ENCODE measurements at places on chromosomes 16 and 17.

GRCh38 chr17:74857191-74857590 lies 2.5 kb downstream of the GRIN2C start:
- no peak for DNase-seq

DNA sequence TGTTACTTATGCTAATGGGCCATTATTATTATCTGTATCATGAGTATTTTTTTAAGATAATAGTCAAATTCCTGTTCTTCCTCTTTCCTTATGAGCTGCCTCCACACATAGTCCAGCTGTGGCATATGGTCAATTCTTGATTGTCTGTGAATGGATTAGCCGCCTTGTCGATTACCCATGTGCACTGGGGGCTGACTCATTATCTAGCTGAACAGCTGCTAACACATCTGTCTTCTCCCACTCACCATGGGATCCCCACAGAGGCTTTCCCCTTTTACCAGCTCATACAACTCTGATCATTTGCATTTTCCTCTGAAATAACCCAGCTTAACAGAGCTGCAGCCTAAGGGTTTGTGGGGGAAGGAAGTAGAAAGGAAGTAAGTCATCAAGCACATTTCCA lies 915.0 kb downstream of the CDH11 start:
- no peak for DNase-seq

GRCh38 chr17:76566988-76567431 lies 18.6 kb downstream of the ST6GALNAC2 start:
- DNase-seq, result no peak

- no peak for DNase-seq
Measured at GRCh38 chr17:74280093-74280513, 6.1 kb downstream of the DNAI2 start.

GRCh38 chr17:45667591-45668171 lies 116.4 kb upstream of the CRHR1 start:
- no peak for DNase-seq

Measured in NCI-H774 (cell line).